ENCODE measurements at places on chromosomes 4 and X. TPM values are rescaled to one million over a fixed set of nuclear protein-coding genes. Genes with fewer than 3 reads are reported as not detected.

The ARX gene
- total RNA-seq = not detected

The UGT2B11 gene
- not detected for total RNA-seq

The AKAP14 gene
- total RNA-seq = not detected

The TEX13A gene
- total RNA-seq = not detected

The SPANXA1 gene
- total RNA-seq = not detected

The PPEF2 gene
- not detected for total RNA-seq

The GPRASP3 gene
- 0.85 TPM for total RNA-seq

The BMP3 gene
- total RNA-seq = 0.05 TPM

The PLAC8 gene
- total RNA-seq = 4.7 TPM

The TEX13B gene
- total RNA-seq = not detected

The LNX1 gene
- 3.6 TPM for total RNA-seq

The CXCL8 gene
- total RNA-seq = 23.4 TPM

The KIT gene
- not detected for total RNA-seq
